ENCODE measurements at places on chromosomes 12 and 14. TPM values are rescaled to one million over a fixed set of nuclear protein-coding genes. Genes with fewer than 3 reads are reported as not detected.

The TMEM117 gene
- 9.1 TPM for total RNA-seq

The ANKS1B gene
- total RNA-seq = 12.7 TPM

The ARG2 gene
- total RNA-seq = 4.1 TPM

The PLEKHD1 gene
- total RNA-seq = 0.38 TPM

The CYP27B1 gene
- not detected for total RNA-seq

The KIF5A gene
- total RNA-seq = not detected

The AJUBA gene
- 2.7 TPM for total RNA-seq

The TRIAP1 gene
- total RNA-seq = 12.6 TPM

The TBX3 gene
- 8.2 TPM for total RNA-seq

The DHRS7 gene
- 74.2 TPM for total RNA-seq

The KRT2 gene
- total RNA-seq = not detected

The HAL gene
- total RNA-seq = 0.75 TPM

The GYS2 gene
- total RNA-seq = not detected

The GPR132 gene
- total RNA-seq = 3.1 TPM

The TPCN1 gene
- total RNA-seq = 53.9 TPM
